T-helper 2 cell (primary cell): ENCODE measurements at places on chromosomes 12 and 14.
A peak's percentile ranks its signal among the peaks of the same experiment; 100 is the strongest.

DNA sequence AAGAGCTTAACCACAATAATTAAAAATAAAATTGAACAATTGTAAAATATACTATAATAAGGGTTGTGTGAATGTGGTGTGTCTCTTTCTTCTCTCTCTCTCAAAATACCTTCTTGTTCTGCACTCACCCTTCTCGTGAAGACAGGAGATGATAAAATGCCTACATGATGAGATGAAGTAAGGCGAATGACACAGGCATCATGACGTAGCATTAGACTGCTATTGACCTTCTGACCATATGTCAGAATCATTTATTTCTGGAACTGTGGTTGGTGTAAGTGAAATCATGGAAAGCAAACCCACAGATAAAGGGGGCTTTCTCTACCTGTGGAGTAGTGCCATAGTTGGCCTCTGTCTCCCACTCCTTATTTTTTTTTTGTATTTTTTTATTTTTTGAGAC is 37.8 kb upstream of the NUAK1 start:
- DNase-seq = no peak

- DNase-seq = no peak
These were observed 104.5 kb upstream of the FRMD6 start for GRCh38 chr14:51547260-51547659.

GRCh38 chr12:32611986-32612385 is 67.1 kb upstream of the DNM1L start:
- no peak for DNase-seq

- peak; percentile 58 for DNase-seq
These were observed 13.5 kb downstream of the DHRS7 start for GRCh38 chr14:60151715-60152114.

DNA sequence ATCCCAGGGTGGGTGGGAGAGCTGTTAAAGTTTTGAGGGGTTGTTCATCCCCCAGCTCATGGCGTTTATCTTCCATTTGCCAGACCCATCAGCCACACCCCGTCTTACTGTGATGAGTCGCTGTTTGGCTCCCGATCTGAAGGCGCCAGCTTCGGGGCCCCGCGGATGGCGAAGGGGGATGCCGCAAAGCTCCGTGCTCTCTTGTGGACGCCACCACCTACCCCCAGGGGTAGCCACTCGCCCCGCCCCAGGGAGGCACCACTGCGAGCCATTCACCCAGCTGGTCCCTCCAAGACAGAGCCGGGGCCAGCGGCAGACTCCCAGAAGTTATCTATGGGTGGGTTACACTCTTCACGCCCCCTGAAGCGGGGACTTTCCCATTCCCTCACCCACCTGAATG is 5.7 kb downstream of the RITA1 start:
- no peak for DNase-seq

- no peak for DNase-seq
These were observed 12.6 kb upstream of the CFAP251 start for GRCh38 chr12:121905746-121906145.

DNA sequence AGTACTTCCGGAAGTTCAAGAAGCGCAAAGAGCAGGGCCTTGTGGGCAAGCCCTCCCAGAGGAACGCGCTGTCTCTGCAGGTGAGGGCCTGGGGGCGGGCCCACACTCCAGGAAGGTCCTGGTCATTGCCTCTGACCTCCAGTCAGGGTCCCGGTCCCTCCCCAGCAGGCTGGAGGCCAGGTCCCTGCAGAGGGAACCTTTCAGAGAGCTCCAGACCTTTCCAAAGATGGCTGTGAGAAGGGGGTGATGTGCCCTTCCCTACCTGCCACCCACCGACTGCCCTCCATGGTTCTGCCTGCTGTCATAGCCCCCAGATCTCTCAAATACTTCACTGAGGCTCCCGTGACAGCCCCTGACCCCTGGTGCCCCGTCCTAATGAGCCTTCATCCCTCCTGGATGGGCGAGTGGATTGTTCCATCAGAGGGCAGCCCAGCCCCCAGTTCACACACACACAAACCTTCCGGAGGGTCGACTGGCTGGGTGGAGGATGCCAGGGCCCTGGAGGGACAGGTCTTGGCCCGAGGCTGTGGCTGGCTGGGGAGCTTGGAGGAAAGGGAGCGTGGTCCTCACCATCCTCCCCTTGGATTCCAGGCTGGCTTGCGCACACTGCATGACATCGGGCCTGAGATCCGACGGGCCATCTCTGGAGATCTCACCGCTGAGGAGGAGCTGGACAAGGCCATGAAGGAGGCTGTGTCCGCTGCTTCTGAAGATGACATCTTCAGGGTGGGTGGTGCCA is 117.5 kb upstream of the FKBP4 start:
- DNase-seq = no peak
